M059J (cell line): ENCODE measurements at places on chromosomes 2 and 18. TPM values are rescaled to one million over a fixed set of nuclear protein-coding genes. Genes with fewer than 3 reads are reported as not detected.

SERPINB3 gene
- not detected in 2 replicates for total RNA-seq

GULP1 gene
- 98.9 and 126 TPM in 2 replicates for total RNA-seq

CD226 gene
- 0.10 and 3.8 TPM in 2 replicates for total RNA-seq

CD8A gene
- total RNA-seq: not detected in 2 replicates

DNA sequence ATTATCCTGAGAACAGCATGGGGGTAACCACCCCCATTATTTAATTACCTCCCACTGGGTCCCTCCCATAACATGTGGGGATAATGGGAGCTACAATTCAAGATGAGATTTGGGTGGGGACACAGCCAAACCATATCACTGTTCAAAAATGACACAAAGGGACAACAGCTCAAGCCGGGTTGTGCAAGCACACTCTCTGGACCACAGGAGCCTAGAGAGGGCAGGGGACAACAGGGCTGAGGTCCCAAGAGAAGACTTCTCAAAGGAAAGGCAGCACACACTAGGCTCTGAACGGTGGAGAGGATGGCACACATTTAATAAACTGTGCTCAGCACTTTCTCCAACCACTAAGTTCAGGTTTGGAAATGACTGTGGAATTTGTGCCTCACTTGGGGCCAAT is 122.1 kb upstream of the PKDCC start:
- no peak for DNase-seq

DNA sequence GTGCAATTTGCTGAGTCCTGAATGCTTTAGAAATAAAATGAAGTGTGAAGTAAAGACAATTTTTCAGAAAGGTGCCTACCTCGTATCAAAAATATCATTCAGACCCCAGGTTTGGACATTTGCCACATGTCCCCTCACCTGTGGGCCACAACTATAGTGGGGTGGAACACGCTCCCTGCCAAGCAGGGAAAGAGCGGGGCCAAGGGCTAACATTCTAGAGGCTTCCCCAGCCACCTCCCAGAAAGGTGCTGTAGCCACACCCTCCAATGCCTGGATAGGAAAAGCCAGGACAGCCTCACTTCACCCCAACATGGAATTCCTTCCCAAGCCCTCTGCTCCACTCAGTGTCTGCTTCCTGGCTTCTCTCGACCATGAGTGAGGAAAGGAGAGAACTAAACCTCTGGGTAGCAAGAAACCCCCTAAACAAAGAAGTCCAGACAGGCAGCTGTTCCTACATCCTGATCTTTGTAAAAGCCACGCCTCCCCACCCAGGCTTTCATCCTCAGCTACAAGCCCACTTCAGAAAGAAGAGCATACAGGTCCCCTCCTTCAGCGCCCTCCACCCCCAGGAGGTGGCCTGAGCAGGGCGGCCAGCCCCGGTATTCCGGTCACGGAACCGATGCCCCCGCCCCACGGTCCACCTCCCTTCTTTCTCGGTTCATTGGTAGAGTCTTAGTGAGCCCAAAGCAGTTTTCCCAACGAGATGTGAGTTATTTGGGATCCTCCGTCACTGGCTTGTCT is 2.1 kb downstream of the COL6A3 start:
- DNase-seq: no peak

GRCh38 chr2:204732019-204732418 is 186.7 kb downstream of the PARD3B start:
- peak; percentile 8 for DNase-seq

- DNase-seq: peak; percentile 68
Measured at GRCh38 chr2:100730290-100730868, 89.6 kb upstream of the NPAS2 start.

DNA sequence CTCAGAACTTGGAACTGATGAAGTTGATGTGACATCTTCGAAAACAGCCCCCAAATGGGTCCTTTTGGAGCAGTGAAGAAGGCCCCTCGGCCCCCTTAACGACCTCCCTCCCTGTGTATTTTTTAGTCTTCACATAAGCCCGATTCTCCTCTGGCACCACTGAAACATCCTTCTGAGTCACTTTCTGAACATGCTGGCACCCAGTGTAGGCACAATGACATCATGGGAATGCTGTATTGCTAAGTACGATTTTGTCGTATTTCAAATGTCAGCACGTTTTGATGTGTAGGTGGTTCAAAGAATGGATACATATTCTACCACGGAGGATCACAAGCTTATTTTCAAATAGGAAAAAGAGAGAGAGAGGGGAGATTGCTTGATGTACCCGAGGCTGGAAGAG is 111.7 kb upstream of the RIOK3 start:
- no peak for DNase-seq
